ENCODE measurements at places on chromosomes 13 and 19. TPM values are rescaled to one million over a fixed set of nuclear protein-coding genes. Genes with fewer than 3 reads are reported as not detected.

Gene TTYH1
- 0.30 TPM for total RNA-seq

Gene ATXN8OS
- not detected for total RNA-seq

Gene SLC25A41
- not detected for total RNA-seq

Gene MEX3D
- 11.3 TPM for total RNA-seq

Gene KLF16
- total RNA-seq = 9.9 TPM

Gene SIGLEC8
- 0.55 TPM for total RNA-seq

Gene CLN5
- 14.7 TPM for total RNA-seq

Gene ERICH6B
- not detected for total RNA-seq

Gene FFAR1
- total RNA-seq = not detected

Gene ARGLU1
- total RNA-seq = 19.9 TPM

Gene ADGRE3
- total RNA-seq = not detected

Gene ZNF181
- total RNA-seq = 6.1 TPM

Gene ZNF730
- total RNA-seq = not detected

Gene ZNF878
- 0.29 TPM for total RNA-seq

Gene MIA
- total RNA-seq = 0.86 TPM

Gene GDF15
- total RNA-seq = 136 TPM

Gene ZNF177
- 0.61 TPM for total RNA-seq

Gene ZNF534
- not detected for total RNA-seq

Gene JAK3
- total RNA-seq = 2.5 TPM

Gene INSR
- total RNA-seq = 102 TPM

Gene MIR17HG
- 1.8 TPM for total RNA-seq

Gene PSG11
- not detected for total RNA-seq

Gene XPO4
- total RNA-seq = 7.4 TPM

Gene PCDH9
- 3.2 TPM for total RNA-seq

Gene GRIK5
- 0.42 TPM for total RNA-seq

Gene LRRC63
- total RNA-seq = not detected

Gene ALG11
- total RNA-seq = 14.0 TPM

Gene MISP
- total RNA-seq = 0.09 TPM

Gene DENND1C
- total RNA-seq = 1.9 TPM
